ENCODE measurements at places on chromosomes 3 and 15. TPM values are rescaled to one million over a fixed set of nuclear protein-coding genes. Genes with fewer than 3 reads are reported as not detected.

Gene DPPA4
- not detected for total RNA-seq

- H3K36me3 ChIP-seq: peaks cover 40% of the 10 kb centered on the region
- DNase-seq: no peak
- H3K4me3 ChIP-seq: no peak overlapping the region
- no peaks in the 10 kb centered on the region for H3K4me1 ChIP-seq
- no peak overlapping the region for H3K27ac ChIP-seq
Observed at GRCh38 chr15:80183886-80184285, 31.1 kb downstream of the FAH start.

DNA sequence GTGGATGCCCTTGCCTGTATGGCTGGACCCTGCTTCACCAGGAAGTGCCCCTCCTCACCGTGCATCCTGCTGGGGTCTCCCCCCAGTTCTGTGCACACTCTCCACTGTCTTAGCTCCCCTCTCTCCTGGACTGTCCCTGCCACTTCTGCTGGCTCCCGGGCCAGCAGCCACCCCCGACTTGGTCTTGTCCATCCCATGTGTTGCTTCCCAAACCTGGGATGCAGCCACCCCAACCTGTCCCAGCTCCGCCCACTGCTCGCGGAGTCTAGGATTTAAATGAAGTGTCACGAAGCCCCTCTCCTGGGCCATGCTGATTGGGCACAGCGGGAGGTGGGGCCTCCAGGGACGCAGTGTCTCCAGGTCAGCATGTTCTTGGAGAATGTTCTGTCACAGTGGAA lies 48.5 kb downstream of the PLXNA1 start:
- no peaks in the 10 kb centered on the region for H3K4me1 ChIP-seq
- H3K27me3 ChIP-seq: no peaks in the 10 kb centered on the region
- no peak overlapping the region for H3K27ac ChIP-seq
- DNase-seq: no peak

DNA sequence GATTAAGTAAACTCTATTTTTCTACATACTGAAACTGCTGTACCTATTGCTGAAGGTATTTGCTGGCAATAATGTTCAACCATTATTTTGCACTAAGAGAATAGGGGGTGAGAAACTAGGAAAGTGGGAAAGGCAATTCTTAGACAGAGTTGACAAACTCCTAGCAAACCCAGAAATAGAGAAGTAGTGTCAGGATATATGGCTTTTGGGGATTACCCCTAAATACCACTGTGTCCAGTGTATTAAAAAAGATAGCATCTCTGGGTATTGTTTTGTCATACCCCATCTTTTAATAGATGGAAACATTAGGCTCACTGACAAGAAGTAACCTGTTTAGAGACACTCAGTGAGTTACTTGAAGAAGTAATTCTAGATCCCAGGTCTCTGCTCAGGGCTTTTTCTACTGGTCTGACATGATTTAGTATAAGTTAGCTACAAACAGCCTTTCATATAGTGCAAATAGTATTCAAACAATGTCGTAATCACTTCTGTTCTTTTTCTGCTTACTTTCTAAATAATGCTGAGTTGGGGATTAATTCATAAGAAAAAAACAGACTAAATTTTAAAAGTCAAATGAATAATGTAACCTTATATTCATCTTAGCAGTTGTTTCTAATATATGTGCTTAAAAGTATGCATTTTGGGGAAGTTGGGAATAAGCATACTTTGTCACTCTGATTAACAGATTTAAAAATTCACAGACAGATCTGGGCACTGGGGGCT lies 107.2 kb downstream of the IL1RAP start:
- H3K36me3 ChIP-seq: peaks cover 11% of the 10 kb centered on the region
- H3K4me1 ChIP-seq: no peaks in the 10 kb centered on the region
- DNase-seq: no peak
- H3K4me3 ChIP-seq: no peak overlapping the region
- no peak overlapping the region for H3K27ac ChIP-seq
- no peaks in the 10 kb centered on the region for H3K27me3 ChIP-seq

- no peaks in the 10 kb centered on the region for H3K27me3 ChIP-seq
- H3K4me1 ChIP-seq: peaks cover 13% of the 10 kb centered on the region
- peaks cover 26% of the 10 kb centered on the region for H3K36me3 ChIP-seq
- DNase-seq: peak; percentile 79
- H3K4me3 ChIP-seq: no peak overlapping the region
Observed at GRCh38 chr3:36893137-36893557, 51.7 kb downstream of the TRANK1 start.

Gene MYL3
- 13.0 TPM for total RNA-seq

GRCh38 chr3:143309705-143310104 lies 190.1 kb downstream of the CHST2 start:
- no peaks in the 10 kb centered on the region for H3K4me1 ChIP-seq
- no peak overlapping the region for H3K4me3 ChIP-seq
- H3K27ac ChIP-seq: no peak overlapping the region
- no peaks in the 10 kb centered on the region for H3K36me3 ChIP-seq

Gene CX3CR1
- 0.23 TPM for total RNA-seq

DNA sequence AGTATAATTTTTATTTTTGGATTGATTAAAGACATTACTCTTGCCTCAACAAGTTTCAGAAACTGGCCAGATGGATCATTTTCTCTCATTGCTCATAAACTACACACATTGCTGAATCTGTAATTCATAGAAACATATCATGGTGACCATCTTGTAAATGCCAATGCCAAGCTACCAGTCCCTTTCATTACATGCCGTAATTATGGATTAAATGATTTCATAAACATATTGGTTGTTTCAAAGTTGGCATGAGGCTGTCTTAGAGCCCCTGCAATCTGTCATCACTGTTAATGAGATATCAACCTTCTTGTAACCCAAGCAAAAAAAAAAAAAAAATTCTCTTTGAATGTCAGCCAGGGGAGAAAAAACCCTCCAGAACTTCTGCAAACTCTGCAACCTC lies 112.2 kb downstream of the DCLK3 start:
- H3K27me3 ChIP-seq: no peaks in the 10 kb centered on the region
- no peak overlapping the region for H3K4me3 ChIP-seq
- no peak for DNase-seq
- no peaks in the 10 kb centered on the region for H3K4me1 ChIP-seq

- H3K27me3 ChIP-seq: no peaks in the 10 kb centered on the region
- peaks cover 4% of the 10 kb centered on the region for H3K4me1 ChIP-seq
- DNase-seq: no peak
- peak overlapping the region; percentile 88 for H3K4me3 ChIP-seq
Observed at GRCh38 chr15:100341239-100341749, 481 bp downstream of the ADAMTS17 start.

Gene RGMA
- 101 TPM for total RNA-seq

DNA sequence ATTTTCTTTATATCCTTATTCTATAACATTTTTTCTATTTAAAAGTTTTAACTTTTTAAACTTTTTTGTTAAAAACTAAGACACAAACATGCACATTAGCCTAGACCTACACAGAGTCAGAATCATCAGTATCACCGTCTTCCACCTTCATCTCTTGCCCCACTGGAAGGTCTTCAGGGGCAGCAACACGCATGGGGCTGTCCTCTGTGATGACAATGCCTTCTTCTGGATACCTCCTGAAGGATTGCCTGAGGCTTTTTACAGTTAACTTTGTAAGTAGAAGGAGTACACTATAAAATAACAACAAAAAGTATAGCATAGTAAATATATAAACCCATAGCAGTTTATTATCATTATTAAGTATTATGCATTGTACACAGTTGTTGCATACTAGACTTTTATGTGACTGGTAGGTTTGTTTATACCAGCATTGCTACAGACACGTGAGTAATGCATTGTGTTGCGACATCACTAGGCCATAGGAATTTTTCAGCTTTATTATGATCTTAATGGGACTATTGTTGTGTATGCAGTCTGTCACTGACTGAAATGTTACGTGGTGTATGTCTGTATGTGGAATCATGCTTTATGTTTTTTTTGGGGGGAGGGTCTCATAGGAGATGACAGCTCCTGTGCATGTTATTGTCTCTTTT lies 18.2 kb downstream of the ATP1B3 start:
- H3K36me3 ChIP-seq: no peaks in the 10 kb centered on the region
- H3K27ac ChIP-seq: no peak overlapping the region
- no peak for DNase-seq
- no peaks in the 10 kb centered on the region for H3K4me1 ChIP-seq

DNA sequence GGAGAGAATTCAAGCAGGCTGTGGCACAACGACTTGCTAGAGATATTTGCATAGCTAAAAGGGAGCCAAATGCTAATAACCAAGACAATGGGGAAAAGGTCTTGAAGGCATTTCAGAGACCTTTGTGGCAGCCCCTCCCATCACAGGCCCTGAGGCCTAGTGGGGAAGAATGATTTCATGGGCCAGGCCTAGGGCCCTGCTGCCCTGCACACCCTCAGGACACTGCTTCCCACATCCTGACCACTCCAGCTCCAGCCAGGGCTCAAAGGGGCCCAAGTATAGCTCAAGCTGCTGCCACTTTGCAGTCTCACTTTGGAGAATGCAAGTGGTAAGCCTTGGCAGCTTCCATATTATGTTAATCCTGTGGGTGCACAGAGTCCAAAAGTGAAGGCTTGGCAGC lies 21.5 kb upstream of the PTPN23 start:
- no peaks in the 10 kb centered on the region for H3K27me3 ChIP-seq
- H3K4me1 ChIP-seq: no peaks in the 10 kb centered on the region
- no peak overlapping the region for H3K27ac ChIP-seq
- no peaks in the 10 kb centered on the region for H3K36me3 ChIP-seq

- H3K27me3 ChIP-seq: no peaks in the 10 kb centered on the region
- no peak for DNase-seq
- no peaks in the 10 kb centered on the region for H3K4me1 ChIP-seq
- no peaks in the 10 kb centered on the region for H3K36me3 ChIP-seq
- no peak overlapping the region for H3K4me3 ChIP-seq
Observed at GRCh38 chr3:4565809-4566501, 72.8 kb downstream of the ITPR1 start.

Gene KLF15
- 102 TPM for total RNA-seq

Gene ALDH1A3
- 72.8 TPM for total RNA-seq

GRCh38 chr3:60178931-60179653 lies 1072.2 kb downstream of the FHIT start:
- no peaks in the 10 kb centered on the region for H3K36me3 ChIP-seq
- H3K4me3 ChIP-seq: no peak overlapping the region
- H3K27ac ChIP-seq: no peak overlapping the region
- DNase-seq: no peak

GRCh38 chr3:117580806-117581205 lies 871.2 kb downstream of the TUSC7 start:
- H3K36me3 ChIP-seq: no peaks in the 10 kb centered on the region
- no peaks in the 10 kb centered on the region for H3K27me3 ChIP-seq
- no peak overlapping the region for H3K4me3 ChIP-seq
- no peak overlapping the region for H3K27ac ChIP-seq

Gene PRR23C
- not detected for total RNA-seq

GRCh38 chr3:48180531-48181253 lies 7.5 kb downstream of the CDC25A start:
- no peak overlapping the region for H3K4me3 ChIP-seq
- H3K4me1 ChIP-seq: no peaks in the 10 kb centered on the region
- no peak for DNase-seq
- H3K36me3 ChIP-seq: peaks cover 9% of the 10 kb centered on the region
- H3K27me3 ChIP-seq: no peaks in the 10 kb centered on the region
- no peak overlapping the region for H3K27ac ChIP-seq

Gene SLC30A4
- total RNA-seq: 9.4 TPM

Gene BSN
- 0.42 TPM for total RNA-seq

- no peaks in the 10 kb centered on the region for H3K27me3 ChIP-seq
- H3K36me3 ChIP-seq: no peaks in the 10 kb centered on the region
- H3K27ac ChIP-seq: peak overlapping the region; percentile 45
- peaks cover 28% of the 10 kb centered on the region for H3K4me1 ChIP-seq
- H3K4me3 ChIP-seq: no peak overlapping the region
Observed at GRCh38 chr3:123609063-123609462, 24.2 kb upstream of the HACD2 start.

GRCh38 chr3:151599103-151599672 lies 134.5 kb upstream of the AADACL2 start:
- no peak overlapping the region for H3K27ac ChIP-seq
- no peaks in the 10 kb centered on the region for H3K36me3 ChIP-seq
- H3K27me3 ChIP-seq: no peaks in the 10 kb centered on the region
- H3K4me3 ChIP-seq: no peak overlapping the region

- H3K27ac ChIP-seq: no peak overlapping the region
- DNase-seq: no peak
- H3K4me1 ChIP-seq: peaks cover 85% of the 10 kb centered on the region
- no peaks in the 10 kb centered on the region for H3K36me3 ChIP-seq
- H3K4me3 ChIP-seq: no peak overlapping the region
- no peaks in the 10 kb centered on the region for H3K27me3 ChIP-seq
Observed at GRCh38 chr15:56923174-56923591, 4.7 kb downstream of the TCF12 start.

DNA sequence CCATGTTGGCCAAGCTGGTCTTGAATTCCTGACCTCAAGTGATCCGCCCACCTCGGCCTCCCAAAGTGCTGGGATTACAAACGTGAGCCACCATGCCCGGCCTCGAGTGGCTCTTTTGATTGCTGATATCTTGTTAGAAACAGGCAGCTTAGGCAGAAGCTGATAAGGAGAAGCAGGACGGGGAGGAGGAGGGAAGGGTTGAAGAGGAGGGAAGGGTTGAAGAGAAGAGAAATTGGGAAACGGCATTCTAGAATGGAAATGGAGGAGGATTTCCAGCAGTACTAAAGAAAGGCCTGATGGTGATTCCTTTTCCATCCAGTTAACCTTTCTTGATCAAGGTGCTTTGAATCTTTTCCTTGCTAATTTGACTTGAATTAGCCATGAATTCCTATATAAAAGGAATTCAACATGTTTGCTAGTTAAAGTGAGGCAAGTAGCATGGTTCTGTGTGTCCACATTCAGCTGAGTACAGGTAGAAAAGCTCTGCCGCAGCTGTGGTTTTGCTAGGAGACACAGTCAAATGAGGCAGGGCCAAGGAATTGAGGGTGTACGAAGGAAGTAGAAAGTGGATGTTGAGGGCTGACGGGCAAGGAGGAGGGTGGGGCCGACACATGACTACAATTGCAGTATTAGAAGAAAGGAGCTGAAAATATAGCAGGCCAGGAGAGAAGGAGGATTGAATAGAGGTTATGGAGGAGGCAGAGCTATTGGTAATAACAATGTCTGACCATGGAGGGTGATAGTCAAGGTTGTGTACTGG lies 27.2 kb upstream of the ATP1B3 start:
- H3K27me3 ChIP-seq: no peaks in the 10 kb centered on the region
- no peak overlapping the region for H3K27ac ChIP-seq
- no peak for DNase-seq
- H3K4me3 ChIP-seq: no peak overlapping the region
- H3K36me3 ChIP-seq: no peaks in the 10 kb centered on the region

Gene ADGRG7
- total RNA-seq: not detected

DNA sequence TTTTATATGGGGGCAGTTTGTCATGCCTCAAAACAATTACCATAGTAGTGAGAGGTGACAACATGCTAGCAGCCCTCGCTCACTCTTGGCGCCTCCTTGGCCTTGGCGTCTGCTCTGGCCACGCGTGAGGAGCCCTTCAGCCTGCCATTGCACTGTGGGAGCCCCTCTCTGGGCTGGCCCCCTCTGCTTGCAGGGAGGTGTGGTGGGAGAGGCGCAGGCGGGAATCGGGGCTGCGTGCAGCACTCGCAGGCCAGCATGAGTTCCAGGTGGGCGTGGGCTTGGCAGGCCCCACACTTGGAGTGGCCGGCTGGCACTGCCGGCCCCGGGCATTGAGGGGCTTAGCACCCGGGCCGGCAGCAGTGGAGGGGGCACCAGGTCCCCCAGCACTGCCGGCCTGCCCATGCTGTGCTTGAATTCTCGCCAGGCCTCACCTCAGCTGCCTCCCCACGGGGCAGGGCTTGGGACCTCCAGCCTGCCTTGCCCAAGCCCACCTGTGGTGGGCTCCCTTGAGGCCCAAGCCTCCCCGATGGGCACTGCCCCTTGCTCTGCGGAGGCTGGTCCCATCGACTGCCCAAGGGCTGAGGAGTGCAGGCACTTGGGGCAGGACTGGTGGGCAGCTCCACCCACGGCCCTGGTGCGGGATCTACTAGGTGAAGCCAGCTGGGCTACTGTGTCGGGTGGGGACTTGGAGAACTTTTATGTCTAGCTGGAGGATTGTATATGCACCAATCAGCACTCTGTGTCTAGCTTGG lies 38.8 kb upstream of the EIF5A2 start:
- no peaks in the 10 kb centered on the region for H3K27me3 ChIP-seq
- H3K27ac ChIP-seq: no peak overlapping the region

Gene SLC28A1
- not detected for total RNA-seq

Gene PLSCR5
- not detected for total RNA-seq
